ENCODE measurements at places on chromosomes 4 and X.
A peak's percentile ranks its signal among the peaks of the same experiment; 100 is the strongest.

DNA sequence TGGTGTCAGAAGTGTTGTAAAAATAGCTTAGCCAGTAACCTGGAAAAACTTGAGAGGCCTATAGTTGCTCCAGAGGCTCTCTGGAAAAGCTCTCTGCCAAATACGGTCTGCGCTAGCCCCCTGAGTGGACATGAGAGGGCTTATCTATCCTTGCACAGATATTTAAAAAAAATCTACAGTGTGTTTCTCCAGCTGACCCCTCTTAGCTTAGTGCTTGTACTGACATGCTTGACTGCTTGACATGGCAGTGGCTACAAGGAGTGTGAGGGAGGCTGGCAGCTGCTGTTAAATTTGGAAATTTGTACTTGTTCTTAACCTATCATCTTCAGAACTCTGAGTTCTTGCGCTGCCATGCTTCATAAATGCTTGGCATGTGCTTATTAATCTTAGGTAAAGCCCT is 229.2 kb downstream of the RBMX2 start:
- DNase-seq, result no peak

DNA sequence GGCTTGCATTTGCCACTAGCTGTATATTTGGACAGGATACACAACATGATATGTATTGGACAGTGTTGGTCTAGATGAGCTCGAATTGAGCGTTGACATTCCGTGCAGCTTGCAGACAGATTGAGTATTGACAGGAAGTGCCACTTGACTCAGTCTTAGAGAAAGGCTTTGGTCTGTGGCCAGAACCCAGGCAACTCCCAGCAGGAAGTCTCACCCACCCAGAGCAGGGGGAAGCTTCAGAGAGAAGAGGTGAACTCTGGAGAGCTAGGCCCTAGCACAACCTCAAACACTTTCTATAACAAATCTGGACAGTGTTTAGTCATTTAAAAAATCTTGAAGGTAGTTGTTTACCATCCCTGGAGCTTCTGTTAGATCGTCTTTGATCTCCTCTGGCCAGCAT is 280.5 kb downstream of the FBXW7 start:
- DNase-seq, result peak; percentile 49

DNA sequence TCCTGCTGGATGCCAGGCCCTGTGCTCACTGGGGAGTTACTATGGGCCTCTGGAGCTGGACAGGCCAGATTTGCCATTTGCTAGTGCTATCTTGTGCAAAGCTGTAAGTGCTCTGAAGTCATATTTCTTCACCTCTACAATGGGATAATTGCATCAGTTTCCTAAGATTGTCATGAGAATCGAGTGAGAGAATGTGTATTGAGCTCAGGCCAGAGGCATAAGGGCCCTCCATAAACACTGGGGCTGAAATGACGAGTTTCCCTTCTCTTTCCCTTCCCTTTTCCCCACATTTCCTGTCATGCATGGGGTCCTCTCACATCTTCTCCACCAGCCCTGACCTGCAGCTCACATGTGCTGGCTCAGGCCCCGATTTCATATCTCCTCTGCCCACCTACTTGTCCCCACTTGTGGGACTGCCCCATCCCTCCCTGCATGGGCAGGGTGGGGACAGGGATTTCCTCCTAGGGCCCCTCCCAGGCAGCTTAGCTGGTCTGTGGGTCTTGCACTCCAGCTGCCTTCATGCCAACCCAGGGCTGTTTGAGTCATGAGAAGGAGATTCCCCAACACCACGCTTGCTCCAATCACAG is 358.8 kb downstream of the MID1IP1 start:
- no peak for DNase-seq

DNA sequence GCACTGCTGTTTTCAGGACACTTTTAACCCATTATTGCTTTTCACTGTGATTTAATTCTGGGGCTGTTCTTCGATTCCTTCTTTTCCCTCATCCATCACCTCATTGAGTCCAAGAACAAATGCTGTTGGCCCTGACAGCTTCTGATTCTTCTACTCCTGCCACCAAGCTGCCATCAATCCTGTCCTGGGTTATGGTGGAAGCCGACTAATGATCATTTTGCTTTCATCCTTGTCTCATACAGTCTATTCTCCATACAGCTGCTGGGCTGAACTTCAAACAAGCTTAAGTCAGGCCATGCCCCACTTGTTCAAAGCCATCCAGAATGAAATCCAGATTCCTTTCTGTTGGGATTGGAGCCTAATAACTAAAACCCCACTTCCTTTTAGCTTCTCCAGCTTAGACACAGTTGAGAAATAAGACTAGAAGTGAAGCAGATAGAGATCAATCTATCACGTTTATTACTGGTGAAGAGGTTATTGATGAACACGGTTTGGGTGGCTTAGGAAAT is 161.9 kb downstream of the STK32B start:
- no peak for DNase-seq

- DNase-seq, result no peak
Measured at GRCh38 chr4:738781-739280, 33.2 kb downstream of the PCGF3 start.

DNA sequence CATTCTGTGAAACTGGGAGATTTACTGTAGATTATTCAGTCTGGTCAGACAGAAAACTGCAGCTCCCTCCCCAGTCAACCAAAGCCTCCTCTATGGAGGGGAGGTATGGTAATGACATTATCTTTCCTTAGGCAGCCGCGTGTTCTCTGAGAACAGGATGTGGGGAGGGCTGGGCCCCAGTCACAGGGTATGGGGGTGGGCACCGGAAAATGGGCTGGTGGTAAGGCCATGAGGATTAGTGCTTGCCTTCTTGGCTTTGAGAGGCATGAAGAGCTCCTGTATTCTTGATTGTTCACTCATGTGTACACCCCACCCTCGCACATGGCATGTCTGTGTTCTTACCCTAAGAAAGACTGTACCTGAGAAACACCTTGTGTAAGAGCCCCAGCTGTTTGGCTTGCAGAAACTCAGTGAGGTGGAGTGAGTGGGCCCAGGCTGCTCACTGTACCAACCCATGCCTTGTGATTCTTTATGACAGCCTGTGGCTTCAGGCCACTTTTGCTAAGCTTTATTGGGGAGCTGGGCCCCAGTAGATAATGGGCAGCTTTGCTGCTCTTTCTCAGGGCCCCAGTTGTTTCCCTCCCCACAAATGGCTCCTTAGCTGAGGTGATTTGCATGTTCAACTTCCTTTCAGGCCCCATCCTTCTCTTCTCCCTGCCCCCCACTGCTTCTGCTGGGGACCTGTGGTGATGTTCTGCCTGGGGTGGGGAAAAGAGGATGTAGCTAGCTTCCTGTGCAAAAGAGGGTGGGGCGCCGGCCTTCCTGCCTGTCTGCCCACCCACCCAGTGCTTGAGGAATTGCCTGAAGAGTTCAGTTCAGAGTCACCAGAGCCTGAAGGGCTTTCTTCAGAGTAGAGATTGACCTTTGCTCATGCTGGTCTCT is 30.7 kb downstream of the MSN start:
- DNase-seq, result peak; percentile 74

GRCh38 chr4:19924761-19925160 is 326.9 kb upstream of the SLIT2 start:
- DNase-seq, result no peak

DNA sequence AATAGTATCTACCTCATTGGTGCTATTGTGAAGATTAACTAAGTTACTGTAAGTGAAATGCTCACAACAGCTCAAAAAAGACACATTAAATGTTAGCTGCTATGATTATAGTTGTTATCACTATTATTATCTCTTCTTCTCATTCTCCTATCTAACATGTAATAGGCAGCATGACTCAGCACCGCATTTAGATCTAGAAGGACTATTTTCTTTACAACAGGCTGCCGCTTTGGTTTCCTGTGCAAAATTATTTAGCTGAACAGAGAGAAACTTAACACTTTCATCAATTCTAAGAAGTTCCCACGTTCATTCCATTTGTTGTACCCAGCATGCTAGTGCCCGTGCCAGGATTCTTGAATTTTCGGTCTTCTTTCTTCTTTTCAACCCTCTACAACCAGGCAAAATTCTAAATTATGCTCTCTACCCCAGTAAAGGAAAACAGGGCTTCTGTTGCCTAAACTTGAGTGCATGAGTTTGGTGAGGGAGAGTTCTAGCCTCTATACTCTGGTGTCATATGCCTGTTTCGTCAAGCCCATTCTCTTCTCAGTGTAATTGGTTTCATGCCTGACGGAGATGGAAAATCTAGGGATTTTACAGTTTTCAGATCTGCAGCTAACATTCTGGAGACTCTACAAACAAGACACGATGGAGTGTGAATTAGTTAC is 378.9 kb downstream of the PPP1R2C start:
- DNase-seq, result no peak

DNA sequence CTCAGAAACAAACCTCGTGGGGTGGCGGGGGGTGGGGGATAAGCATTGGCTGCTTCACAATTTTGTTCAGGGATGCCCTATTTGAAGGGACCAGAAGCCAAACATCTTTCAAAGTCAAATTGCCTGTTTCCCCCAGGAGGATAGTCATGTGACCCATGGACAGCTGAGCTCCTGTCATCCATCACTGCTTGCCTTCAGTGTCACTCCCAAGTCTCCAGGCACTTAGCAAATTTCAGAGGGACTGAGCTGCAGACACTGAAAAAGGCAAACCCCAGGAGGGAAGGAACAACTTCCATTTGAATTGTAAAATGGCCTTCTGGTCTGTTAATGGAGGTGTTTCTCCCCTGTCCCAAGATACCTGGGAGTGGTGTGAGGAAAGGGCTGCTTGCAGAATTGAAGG is 73.4 kb downstream of the FRMPD3 start:
- DNase-seq, result no peak

GRCh38 chrX:34299451-34299967 is 167.4 kb upstream of the FAM47A start:
- no peak for DNase-seq

GRCh38 chr4:53537606-53538005 is 53.7 kb downstream of the LNX1 start:
- no peak for DNase-seq

DNA sequence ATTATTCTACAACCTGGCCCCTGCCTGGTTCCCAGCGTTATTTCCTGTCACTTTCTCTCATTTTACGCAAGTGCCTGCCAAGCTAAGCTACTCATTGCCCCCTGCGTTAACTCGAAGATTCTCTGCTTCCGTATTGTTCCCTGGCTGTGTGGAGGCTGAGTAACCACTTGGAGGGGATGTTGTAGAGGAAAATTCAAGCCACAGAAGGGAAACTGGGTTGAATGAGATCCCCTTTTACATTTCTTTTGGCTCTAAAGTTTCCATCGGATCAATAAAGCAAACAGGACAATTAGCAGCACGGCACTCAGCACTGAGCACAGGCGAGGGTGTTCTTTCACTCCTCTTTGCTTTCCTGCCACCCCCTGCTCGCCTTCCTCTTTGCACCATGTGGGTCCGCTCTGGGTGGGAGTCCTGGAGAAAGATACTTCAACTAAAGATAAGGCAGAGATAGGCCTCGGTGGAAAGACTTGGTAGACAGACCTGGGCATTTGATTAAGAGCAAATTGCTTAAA is 4.2 kb upstream of the TMSB4X start:
- DNase-seq, result peak; percentile 46

- no peak for DNase-seq
Measured at GRCh38 chrX:34849371-34849770, 93.2 kb upstream of the FAM47B start.

DNA sequence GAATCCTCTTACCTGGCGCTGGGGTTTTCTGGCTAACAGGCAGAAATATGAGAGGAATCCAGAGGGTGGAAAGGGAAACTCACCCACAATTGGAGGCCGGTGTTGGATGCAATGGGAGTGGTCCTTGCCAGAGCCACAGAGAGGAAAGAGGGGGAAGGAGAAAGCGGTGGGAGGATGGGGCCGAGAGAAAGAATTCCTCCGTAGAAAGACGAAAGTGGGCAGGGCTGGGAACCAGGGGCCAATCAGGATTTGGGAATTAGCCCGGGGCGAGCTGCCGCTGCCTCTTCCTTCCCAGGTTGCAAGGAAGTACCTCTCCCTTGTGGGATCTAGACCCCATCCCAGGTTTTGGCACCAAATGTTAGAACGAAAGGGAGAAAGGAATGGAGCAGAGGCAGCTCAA is 83.1 kb upstream of the SPIN4 start:
- DNase-seq, result no peak

- no peak for DNase-seq
Measured at GRCh38 chrX:106177106-106177981, 9.2 kb downstream of the PWWP3B start.

DNA sequence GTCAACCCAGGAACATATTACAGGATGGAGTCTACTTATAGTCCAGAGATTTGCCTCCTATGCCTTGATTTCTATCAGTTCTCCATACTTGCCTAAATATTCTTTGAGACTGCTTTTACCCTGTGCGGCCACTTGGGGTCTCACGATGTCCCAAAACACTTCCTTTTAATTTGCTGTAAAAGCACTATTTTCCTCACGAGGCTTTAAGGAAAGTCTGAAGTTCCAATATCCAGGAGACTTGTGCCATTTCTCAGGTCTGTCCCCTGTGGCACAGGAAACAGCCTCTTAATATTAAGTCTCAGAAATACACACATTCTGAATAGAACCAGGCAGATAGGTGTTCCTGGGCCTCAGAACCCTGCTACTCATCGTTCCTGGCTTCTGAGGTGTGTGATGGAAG is 142.9 kb downstream of the TMEM164 start:
- no peak for DNase-seq

GRCh38 chr4:112023402-112023950 is 121.8 kb upstream of the FAM241A start:
- no peak for DNase-seq

DNA sequence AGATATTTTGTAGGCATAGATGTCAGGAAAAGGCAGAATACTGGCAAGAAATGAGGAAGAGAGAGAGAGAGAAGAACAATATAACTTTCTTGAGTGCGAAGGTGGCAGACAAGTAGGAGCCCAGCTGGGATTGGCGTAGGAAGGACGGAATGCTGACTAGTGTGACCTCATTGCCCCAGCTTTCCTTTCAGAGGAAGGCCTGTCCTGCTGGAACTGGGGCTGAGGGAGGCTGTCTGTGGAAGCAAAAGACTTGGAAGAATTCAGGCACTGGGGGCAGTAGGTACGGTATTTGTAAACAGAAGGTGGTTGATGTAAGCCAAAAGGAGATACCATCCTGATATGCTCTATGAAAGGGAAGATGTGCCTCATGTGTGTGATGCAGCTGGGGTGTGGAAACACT is 818.4 kb downstream of the ADGRL3 start:
- no peak for DNase-seq
